ENCODE measurements at places on chromosomes 2 and 18.

DNA sequence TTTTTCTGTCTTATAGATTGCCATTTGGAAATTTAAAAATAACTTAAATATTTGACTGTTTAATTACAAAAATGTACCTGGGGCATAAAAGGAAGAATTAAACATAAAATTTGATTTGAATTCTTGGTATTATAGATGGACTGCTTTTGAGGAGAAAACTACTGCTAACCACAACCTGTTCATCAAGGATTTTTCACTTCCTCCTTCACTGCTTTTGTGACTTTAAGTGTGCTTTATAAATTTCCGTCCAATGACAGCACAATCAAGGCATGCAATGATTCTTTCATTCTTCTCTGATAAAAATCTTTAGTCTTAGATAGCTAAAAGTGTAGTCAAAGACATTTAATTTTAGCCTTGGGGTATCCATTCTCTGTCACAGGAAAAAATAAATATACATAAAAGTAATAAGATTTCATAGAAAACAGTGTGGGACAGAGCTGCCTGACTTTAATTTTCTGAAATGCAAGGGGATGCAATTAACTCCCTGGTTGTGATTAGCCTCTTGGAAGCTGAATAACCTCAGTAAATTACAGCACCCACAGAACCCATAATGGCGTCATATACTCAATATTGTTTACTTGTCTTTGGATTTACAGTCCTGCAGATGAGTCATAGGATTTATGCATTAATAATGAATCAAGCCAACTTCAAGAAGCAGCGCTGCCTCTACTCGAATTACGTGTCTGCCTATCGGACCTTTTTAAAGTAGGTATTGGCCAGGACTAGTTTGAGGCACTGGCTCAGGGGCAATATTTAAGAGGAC lies 587.9 kb downstream of the NRXN1 start:
- no peak for DNase-seq

GRCh38 chr18:77119851-77120491 lies 12.6 kb downstream of the MBP start:
- DNase-seq: no peak

DNA sequence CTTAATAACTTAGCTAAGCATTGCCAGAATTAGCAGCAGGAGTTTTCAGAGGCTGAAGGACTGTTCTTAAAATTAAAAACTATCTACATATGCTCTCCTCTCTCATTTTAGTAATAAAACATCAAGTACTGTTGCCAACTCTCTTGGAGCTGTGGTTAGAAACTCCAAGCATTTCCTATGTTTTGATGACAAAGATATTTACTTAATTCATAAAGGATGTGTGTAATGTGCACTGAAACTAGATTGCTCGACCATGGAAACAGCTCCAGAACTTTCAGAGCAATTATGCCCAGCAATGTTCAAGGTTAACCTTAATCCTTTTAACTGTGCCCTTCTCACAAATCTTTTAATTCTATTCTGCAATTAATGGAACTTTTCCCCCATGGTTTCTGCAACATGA lies 8.4 kb downstream of the GRP start:
- peak; percentile 34 for DNase-seq

DNA sequence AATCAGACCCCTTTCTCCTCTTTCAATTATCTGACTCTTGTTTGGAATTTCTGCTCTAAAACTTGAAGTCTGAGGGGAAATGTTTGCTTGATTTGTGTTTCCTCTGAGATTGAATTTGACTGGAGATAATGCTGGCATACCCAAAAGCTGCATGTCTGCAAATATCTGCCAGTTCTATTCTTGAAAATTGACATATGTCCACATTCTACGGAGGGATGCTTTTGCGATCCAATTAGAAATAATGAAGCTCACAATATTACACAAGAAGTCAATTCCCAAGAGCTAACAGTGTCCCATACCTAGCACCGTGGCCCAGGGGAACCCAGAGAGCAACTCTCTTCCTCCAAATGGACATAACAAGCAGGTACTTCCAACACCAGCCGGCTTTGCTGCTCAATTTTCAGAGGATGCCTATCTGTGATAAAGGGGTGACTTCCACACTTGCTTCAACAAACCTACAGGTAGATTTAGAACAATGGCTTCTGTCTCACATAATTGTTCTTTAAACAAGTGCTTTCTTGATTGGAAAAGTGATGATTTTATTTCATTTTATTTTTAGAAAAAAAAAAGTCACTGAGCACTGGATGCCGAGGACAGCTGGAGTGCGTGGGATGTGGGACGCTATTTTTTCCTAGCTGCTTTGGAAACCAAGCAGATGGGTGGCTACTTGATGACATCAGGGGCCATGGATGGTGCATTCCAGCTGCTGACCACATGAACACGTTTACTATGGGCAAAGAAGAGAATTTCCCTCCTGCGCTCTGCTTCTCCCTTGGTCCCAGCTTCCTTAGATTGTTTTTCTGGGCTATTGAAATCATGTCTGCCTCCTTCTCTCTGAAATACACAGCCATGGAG lies 488.9 kb downstream of the RNF144A start:
- no peak for DNase-seq

DNA sequence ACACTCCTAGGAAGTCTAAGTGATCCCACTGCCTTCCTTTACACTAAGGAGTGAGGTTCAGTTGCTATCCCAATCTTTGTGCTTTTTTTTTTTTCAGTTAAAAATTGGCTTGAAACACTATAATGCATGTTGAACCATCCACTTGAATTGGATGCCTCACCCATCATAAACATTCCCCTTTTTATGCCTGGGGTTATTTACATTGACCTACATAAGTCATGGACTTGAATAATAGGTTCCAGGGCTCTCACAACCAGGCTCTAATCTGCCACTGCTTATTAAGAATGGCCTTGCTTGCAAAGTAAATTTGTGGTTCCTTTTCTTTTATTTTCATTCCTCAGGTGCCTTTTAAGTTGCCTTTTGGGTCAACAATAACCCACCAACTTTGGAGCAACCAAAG lies 236.1 kb upstream of the MEIS1 start:
- DNase-seq: no peak

GRCh38 chr2:236965021-236965840 lies 120.5 kb upstream of the COPS8 start:
- DNase-seq: no peak

- DNase-seq: no peak
These were observed 30.1 kb downstream of the CYP1B1 start for GRCh38 chr2:38045811-38046210.

DNA sequence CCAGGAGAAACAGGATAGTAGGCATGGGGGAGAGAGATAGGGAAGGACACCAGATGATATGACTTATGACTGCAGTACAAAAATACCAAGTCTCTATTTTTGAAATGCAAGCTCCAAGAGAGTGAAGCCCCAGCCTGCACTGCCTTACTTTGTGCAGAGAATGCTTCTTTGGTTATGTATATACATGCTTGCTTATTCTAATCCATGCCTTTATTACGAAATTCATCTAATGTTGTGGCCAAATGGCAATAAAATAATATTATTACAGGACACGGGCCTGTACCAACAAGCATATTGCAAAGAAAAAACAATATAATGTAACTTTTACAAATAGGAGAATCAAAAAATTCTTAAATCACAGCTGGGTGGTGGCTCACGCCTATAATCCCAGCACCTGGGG lies 110.8 kb downstream of the BCL11A start:
- DNase-seq: no peak

DNA sequence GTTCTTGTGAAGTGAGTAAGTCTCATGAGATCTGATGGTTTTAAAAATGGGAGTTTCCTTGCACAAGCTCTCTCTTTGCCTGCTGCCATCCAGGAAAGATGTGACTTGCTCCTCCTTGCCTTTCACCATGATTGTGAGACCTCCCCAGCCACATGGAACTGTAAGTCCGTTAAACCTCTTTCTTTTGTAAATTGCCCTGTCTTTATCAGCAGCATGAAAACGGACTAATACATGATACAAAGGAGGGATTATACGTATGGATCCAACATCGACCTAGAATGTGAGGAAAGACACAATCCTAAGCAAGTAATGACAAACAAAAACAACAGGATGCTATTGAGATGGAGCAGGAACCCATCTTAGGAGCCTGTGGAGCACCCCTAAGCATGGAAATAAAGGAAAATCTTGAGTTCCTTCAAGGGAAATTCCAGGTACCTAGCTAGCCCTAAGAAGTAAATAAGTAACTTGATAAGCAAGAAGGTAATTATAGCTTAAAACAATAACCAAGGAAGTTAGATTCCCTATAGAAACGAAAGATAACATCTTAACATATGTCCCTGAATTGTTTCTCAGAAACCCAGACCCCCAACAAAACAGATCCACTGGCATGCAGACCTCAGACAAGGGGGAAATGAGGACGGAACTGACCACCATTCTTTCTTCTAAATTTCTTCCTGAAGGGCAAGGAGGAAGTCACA lies 1.5 kb upstream of the TNFRSF11A start:
- no peak for DNase-seq

GRCh38 chr18:13232971-13233786 lies 14.6 kb downstream of the LDLRAD4 start:
- DNase-seq: no peak

- no peak for DNase-seq
These were observed 42.4 kb downstream of the PLCL1 start for GRCh38 chr2:197846777-197847176.

DNA sequence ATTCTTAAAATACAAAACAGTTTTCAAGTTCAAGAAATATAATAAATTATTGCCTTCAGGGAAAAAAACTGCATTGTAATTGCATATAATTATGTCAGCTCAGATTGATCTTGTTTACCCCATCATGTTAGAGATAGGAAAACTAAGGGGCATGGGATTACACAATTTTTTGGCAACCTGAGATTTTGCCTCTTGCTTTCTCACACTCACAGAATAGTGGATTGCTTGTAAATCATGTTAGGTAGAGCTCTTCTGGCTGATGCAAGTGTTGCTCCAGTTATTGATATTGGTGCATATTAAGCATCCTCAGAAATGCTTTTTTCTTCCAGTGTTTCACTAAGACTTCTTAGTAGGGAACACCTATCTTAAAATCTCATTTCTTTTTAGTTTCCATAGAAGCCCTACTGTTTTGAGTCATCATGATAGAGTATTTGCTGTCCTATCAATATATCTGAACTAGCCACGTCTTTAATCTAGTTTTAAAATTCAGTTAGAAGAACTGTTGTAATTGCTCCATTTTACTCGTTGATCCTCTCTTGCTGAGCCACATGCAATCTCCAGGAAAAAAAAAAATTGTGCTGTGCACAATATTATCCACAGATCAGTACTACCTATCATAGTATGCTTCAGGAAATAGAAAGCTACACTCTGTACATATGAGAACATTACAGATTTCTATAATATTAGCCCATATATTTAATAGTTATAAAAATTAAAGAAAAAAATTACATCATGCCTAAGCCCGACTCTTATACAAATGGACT lies 393.1 kb downstream of the LRP1B start:
- DNase-seq: no peak

Measured in eye (tissue), 1 donor.